Daoy (cell line): ENCODE measurements at places on chromosomes 5 and 9. TPM values are rescaled to one million over a fixed set of nuclear protein-coding genes. Genes with fewer than 3 reads are reported as not detected.

The DND1 gene
- 0.69 and 1.4 TPM in 2 replicates for total RNA-seq

The ARPC5L gene
- 52.8 and 81.8 TPM in 2 replicates for total RNA-seq

The SLC6A19 gene
- not detected in 2 replicates for total RNA-seq

The WDR38 gene
- total RNA-seq, result 0.12 TPM in 1 of 2 replicates, not detected in the other

The FABP6 gene
- 5.7 and 10.7 TPM in 2 replicates for total RNA-seq

The DDX4 gene
- total RNA-seq, result not detected in 2 replicates
